ENCODE measurements at places on chromosomes 13 and 19.

GRCh38 chr19:13097463-13098258, 5.0 kb downstream of the LYL1 start:
- DNase-seq = no peak

DNA sequence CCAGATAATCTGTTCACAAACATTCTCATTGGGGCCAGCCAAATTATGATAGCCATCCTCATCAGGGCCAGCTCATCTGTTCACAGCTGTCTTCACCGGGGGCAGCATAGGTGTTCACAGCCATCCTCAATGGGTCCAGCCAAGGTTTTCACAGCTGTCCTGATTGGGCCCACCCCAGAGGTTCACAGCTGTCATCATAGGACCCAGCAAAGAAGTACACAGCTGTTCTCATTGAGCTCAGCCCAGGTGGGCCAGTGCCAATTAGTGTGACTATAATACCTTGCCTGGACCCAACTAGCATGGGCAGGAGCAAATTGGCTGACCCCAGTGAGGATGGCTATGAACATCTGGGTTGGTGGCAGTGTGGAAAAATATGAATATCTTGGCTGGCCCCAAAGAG, 1166.0 kb downstream of the UQCRFS1 start:
- DNase-seq = no peak

DNA sequence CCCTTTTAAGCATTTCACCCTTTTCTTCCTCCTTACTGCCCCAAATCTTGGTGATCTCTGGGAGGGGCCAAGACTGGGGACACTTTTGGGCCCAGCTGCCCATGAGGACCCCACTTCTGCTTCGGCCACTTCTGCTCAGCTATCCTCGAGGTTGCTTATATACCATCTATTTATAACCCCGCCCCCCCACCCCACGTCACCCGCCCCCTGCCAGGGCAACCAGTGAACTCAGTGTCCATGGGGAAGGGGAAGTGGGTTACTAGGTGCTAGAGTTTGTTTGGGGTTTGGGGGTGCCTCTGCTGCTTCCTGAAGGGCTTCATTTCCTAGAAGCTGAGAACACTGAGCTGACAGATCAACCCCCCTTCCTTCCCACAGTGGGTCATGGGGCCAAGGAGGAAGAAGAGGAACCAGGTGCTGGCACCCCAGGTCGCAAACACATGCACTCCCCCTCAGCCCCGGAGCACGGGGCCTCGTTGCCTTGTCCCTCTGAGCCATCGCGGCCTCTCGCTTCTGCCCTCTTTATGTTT, 6.1 kb upstream of the ADGRE5 start:
- no peak for DNase-seq

DNA sequence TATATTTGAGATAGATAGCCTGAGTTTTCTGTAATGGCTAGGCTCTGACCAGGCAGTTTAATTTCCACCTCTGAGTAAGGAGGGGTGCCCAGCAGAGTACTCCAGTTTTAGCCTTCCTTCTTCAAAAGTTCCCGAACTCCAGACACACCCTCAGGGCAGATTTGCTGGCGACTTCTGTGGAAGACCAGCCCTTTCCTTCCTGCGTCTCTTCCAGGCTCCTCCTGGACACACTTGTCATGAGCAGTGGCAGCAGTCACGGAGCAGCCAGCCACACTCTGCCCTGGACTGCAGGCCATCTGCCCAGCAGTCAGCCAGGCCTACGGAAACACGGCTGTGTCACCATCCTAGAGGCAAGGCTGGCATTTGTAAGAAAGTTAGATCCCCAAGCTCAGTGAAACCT, 6.6 kb upstream of the FLT1 start:
- DNase-seq = no peak

- DNase-seq = no peak
Observed at GRCh38 chr13:57665481-57665880, 33.9 kb downstream of the PCDH17 start.

- no peak for DNase-seq
Observed at GRCh38 chr13:43307221-43307920, 284.0 kb downstream of the DNAJC15 start.

DNA sequence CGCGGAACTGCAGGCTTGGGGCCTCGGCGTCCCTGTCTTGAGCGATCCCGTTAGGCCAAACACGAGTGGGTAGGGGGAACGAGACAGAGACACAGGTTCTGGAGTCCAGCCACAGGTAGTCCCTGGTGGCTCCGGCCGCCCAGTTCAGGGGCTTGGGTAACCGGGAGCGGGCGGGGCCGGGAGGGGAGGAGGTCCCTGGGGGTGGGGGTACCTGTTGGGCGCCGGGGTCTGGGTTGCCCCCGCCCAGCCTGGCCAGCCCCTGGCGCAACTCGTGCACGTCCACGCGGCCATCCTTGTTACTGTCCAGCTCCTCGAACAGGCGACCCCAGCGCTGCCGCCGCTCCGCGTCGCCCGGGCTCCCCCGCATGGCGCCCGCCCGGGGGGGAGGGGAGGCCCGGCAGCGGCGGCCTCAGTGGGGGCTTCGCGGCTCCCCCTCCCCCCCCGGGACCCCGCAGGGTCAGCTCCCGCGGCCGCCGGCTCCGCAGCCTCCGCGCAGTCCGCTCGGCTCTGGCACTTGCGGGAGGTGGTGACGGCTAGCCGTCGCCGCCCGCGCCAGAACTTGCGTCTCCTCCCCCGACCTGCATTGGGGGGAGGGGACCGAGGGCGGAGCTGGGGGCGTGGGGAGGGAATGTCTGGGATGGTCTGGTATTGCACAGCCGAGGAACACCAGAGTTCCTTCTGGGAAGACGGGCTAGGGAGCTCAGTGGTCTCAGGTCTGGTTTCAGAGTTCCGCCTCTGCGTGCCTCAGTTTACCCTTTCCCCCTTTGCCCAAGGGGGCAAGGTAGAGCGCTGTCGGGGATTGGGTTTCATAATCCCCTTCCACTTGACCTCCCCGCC, at the start of gene SLC25A23:
Gene SLC25A23 (minus strand): TSS at position 531 of the 837 bp plus-strand sequence. CDS start 164 bp downstream, at position 367.
- peak; percentile 73 for DNase-seq

DNA sequence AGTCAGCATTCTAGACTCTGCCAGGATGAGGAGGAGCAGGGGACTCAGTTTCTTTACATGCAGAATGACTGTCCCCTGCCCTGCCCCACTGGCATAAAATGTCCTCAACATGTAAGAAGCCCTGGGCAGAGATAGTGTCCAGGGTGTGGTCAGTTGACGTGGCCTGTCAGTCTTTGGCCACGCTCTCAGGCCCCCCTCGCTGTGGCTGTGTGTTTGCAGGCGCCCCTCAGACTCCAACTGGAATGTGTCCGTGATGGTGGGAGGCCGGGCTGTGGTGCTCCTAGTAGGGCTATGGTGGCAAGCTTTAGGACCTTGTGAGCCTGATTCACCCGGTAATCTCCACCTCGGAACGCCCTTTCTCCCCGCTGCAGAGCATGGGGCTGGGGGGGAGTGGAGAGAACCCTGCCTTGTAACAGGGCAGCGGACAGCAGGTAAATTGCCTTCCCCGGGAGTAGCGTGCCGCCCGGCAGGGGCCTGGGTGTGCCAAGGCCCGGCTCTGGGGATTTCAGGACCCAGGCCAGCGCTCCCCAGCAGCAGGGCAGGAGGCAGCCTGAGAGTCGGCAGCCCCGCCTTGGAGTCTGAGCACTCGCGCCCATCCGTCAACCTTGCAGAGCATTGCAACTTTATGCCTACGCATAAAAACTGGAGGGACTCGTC, 62.3 kb downstream of the CHST8 start:
- peak; percentile 25 for DNase-seq

DNA sequence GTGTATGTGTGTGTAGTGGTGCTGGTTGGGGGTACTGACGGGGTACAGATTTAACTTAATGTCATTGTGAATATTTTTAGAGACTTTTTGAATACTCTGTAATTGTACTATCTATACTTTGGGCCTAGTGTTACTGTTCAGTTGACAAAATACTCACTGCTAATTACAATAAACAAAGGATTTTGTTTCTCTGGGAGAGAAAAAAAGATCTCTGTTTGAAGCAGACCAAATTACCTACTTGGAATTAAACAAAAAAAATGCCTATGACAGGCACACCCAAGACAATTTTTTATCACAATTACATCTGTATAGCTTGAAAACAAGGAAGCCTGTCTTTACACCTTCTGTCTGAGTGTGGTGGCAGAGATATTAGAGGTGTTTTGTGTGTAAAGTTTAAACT, 45.1 kb downstream of the OLFM4 start:
- no peak for DNase-seq

DNA sequence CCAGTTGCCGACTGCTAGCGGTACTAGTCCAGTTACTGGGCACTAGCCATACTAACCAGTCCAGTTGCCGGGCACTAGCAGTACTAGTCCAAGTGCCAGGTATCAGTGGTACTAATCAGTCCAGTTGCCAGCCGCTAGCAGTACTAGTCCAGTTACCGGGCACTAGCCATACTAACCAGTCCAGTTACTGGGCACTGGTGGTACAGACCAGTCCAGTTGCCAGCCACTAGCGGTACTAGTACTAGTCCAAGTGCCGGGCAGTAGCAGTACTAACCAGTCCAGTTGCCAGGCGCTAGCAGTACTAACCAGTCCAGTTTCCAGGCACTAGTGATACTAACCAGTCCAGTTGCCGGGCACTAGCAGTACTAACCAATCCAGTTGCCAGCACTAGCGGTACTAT, 124.1 kb upstream of the MCF2L start:
- DNase-seq = no peak

- DNase-seq = peak; percentile 47
Observed at GRCh38 chr19:12974301-12975220, 5.2 kb downstream of the DAND5 start.

GRCh38 chr19:42052241-42052863, 17.7 kb downstream of the GRIK5 start:
- DNase-seq = peak; percentile 99

DNA sequence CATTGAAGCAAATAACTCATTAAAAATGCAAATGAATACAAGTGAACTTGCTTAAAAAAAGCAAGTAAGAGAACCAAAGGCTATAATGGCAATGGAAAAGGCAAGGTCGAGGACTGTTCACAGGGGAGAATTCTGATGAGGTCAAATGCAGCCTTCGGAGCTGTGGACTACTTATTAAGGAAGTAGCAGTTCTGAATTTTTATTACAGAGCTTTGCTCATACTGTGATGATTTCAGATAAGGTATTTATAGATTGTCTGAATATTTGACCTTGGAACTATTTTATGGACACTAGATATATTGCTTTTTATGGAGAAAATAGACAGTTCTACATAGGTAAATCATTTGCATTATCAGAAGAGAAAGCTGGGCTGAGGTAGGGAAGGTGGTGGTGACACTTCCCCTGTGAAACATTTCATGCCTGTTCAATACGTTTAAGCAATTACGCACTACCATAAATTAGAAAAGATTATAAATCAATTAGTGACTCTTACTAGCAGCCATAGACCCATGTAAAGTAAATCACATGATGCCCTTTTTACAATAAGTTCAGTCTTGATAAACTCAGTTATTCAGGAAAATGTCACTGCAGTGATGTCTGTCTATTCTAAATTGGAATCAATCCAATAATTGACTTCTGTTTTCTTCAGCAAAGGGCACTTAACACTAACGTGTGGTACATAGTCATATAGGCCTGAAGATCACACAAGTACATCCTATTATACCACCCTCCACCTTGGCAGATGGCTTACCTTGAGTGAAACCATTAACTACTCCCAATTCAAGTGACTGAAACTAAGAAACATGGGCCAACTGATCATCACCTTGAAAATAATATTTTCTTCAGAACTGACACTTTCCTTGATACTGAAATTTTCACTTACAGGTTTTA, 260.0 kb downstream of the KLF12 start:
- DNase-seq = peak; percentile 72

- DNase-seq = no peak
Observed at GRCh38 chr13:28743499-28744083, 24.8 kb upstream of the SLC46A3 start.

GRCh38 chr13:45278096-45278645, 62.8 kb downstream of the TPT1 start:
- no peak for DNase-seq

DNA sequence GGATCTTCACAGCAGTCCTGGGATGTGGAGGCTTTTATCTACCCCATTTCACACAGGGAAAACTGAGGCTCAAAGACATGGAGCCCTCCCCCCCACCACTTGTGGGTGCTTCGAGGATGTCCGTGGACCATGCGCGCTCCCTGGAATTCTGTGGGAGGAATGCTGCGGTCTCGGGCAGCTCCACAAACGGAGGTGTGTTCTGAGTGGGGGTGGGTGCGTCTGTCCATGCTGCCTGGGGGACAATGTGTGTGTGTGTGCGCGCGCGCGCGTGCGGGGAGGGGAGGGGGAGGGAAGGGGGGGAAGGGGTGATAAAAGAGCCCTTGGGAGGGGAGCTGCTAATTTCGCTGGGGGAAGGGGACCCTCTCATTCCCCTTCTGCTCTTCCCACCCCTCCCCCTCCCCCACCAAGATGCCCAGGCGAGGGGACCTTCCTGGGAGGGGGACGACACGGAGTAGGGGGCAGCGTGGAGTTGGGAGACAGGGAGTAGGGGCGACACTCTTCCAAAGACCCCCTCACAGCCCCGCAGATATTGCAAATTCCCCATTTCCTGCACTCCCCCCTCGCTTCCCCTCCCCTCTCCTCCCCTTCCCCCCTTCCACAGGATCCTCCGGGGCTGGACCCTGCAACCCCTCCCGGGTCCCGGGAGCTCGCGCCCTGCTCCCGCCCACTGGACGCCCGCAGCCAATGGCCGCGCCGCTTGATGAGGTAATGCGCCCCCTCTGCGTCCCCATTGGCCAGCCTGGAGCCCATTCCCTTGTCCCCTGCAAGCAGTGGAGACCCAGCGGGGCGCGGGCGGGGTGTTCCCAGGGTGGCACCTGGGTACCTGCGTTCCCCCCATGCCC, 18.9 kb upstream of the ZNRF4 start:
- peak; percentile 83 for DNase-seq

- DNase-seq = no peak
Observed at GRCh38 chr19:39351537-39352064, 9.4 kb downstream of the SAMD4B start.

DNA sequence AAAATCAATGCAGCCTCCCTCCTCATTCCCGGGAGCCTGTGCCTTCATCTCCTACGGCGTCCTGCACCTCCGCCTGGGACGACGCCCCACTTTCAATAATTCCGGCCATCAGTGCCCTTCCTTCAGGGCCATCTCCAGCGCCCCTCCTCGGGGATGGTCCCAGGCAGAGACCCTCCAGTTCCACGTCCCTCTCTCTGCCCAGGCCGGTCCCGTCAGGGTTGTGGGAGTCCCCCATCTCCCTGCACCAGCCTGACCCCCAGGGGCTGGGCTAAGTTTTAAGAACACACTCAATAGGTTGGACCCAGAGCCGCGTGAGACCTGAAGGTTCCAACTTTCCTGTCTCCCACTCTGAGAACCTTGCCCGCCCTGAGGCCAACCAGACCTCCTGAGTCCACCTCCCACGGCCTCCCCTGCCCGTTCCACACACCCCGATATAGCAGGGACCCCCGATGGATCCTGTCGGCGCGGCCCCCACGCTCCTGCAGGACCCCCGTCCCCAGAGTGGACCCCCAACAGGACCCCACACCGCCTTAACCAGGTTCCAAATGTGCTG, 646 bp downstream of the TMEM161A start:
- peak; percentile 58 for DNase-seq
